ENCODE measurements at places on chromosomes 3 and 15.

- no peak for DNase-seq
Measured at GRCh38 chr15:51969728-51970127, 1.9 kb downstream of the LEO1 start.

DNA sequence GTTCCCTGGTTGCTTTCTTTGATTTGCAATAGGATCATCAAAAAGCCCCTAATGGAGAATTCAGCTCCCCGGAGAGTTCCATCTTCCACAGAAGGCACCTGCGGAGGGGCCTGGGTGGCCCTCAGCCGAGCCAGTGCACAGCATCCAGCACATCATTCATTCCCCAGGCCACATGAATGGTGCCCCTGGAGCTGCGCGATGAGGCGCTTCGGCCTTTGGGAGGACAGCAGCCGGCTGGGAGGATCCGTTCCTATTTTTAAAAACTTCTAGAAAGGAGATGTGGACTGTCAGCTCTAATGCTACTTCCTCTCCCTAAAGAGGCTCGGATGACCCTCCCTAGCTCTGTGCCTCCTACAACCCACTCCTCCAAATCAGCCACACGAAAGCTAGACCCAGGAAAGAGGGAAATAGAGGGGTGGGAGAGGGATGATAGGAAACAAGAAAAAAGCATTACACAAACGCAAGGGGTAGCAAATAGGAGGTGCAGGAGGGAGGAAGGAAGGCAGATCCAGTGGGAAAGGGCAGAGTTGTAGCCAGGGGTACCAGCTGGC lies 20.3 kb downstream of the EHD4 start:
- no peak for DNase-seq

- no peak for DNase-seq
Measured at GRCh38 chr15:40878785-40879184, 4.8 kb upstream of the RHOV start.

GRCh38 chr3:53846134-53846850 lies at the start of the genes CHDH and IL17RB:
CHDH (minus strand) TSS chr3:53846419; CDS start chr3:53824008, 22,411 bp downstream.
IL17RB (plus strand) TSS chr3:53846568; CDS start chr3:53846589, 21 bp downstream.
- DNase-seq = no peak

- DNase-seq = no peak
Measured at GRCh38 chr3:43247561-43248184, 38.7 kb upstream of the SNRK start.
